Thoracic aorta (tissue), 2 donors: ENCODE measurements at places on chromosomes 7 and 10. TPM values are rescaled to one million over a fixed set of nuclear protein-coding genes. Genes with fewer than 3 reads are reported as not detected.

- DNase-seq, result no peak
Measured at GRCh38 chr10:62690703-62691102, 113.8 kb upstream of the ADO start.

DNA sequence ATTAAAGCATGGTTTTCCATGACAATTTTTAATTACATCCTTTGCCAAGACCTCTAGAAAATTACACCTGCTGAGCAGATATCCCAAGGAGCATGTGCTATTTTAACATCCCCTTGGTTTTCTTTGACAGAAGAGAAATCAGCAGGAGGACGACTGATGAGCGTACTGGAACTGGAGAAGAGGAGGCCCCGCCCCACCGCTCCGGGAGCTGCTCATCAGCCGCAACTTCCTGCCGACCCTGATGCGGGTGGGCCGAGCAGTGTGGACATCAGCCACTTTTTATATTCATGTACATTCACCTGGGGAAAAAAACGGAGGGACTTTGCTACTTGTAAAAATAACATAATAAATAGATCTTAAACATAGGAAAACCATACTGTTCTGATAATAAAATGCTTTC, 54.2 kb downstream of the CDC123 start:
- no peak for DNase-seq

DNA sequence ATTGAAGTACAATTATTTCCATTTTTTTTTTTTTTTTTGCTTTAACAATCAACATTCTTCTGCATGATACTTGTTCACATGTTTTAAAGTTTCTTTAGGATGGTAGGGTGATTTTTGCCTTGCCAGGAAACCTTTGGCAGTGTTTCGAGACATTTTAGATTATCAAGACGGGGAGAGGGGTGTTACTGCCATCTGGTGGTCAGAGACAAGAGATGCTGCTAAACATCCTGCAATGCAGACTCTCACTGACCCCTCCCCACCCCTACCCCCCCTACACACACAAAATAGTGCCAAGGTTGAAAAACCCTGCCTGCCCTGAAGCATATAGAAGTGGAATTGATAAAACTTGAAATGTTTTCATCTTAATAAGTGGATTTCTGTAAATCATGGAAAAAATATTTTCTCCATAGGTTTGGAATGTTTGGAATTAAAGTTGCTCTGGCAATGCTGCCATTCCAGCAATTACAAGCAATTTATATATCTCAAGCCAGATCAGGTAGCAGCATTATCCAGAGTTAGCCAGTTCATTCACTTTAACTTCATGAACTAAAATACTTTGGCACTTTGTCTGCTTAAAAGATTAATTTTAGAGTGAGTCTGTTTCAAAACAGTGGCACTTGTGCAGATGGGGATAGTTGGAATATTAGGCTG, 62.1 kb downstream of the SDHAF3 start:
- DNase-seq, result no peak

DNA sequence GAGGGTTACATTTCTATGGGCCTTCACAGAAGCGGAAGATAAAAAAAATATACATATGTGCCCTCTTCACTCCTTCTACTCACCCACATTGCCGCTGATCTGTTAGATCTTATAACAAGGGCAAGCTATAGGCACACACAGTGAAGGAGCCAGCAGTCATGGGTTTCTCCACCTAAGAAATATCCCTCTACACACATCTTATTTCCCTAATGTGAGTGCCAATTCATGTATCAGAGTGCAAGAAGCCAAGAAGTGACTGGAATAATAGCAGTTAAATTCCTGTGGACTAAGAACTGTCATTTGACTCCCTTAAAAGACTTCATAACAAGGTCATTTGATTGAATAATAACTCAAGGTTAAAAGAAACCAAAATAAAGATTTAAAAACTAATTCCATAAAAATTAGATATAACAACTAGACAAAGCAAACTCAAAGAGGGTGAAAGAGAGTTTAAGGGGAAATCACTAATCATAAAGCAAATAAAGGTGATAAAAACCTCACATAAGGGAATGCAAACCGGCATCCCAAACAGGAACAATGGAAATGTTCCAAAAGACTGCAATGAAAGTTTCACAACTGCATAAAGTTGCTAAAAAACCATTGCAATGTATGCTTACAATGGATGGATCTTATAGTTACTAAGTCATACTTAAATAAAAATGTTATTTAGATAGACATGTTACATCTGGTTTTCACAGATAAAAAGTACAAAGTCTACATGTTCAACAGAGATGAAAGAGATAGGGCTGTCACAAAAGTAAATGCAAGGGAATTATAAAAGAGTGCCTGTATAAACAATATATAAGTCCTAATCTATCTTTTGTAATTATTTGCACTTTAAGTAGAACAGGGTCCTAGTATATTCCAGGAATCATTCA, 42.8 kb downstream of the ARHGAP21 start:
- no peak for DNase-seq

DNA sequence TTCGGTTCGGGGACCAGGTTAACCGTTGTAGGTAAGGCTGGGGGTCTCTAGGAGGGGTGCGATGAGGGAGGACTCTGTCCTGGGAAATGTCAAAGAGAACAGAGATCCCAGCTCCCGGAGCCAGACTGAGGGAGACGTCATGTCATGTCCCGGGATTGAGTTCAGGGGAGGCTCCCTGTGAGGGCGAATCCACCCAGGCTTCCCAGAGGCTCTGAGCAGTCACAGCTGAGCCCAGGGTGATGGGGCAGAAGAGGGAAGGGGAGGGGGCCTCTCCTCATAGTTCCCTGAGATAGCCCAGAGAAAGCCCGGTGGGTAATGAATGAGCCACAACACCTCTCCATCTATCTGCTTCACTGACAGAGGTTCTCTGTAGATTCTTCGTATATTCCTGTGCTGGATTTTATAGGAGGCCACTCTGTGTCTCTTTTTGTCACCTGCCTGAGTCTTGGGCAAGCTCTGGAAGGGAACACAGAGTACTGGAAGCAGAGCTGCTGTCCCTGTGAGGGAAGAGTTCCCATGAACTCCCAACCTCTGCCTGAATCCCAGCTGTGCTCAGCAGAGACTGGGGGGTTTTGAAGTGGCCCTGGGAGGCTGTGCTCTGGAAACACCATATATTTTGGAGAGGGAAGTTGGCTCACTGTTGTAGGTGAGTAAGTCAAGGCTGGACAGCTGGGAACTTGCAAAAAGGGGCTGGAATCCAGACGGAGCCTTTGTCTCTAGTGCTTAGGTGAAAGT, 16.4 kb downstream of the PRSS2 start:
- DNase-seq, result no peak

DNA sequence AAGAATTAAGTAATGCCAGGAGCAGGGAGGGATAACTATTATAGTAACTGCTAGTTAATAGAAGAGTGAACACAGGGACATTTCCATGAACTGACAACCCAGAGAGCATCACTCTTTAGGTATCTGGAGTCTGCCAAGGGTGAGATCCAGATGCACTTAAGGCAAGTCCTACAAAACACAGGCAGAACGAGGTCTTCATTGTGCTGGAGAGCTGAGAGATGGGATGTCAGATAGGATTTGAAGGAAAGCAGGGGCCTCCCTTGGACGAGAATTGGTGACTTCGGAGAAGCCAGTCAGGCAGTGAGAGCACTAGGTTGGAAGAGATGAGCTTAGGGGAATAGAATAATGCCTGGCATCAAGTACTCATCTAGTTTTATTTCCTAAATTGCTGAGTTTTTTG, 684.5 kb downstream of the GATA3 start:
- no peak for DNase-seq

DNA sequence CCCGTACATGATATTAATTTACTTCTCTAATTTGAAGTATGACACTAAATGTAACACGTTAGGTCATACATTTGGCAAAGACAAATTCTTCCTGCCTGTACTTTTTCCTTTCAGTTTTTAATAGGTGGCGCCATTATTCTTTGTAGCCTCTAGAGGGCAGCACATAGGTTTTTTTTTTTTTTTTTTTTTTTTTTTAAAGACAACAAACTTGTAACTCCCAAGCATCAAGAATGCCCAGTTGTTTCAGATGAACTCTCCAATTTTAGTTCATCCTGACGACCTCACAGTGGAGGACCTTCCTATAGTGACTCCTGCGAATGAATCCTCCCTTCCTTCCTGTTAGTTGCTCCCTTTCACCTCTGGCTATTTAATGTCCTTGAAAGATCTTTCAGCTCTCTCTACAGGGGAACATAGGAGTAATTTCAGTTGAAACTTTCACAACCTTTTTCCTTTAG, 139.3 kb upstream of the HDAC9 start:
- DNase-seq, result no peak

DNA sequence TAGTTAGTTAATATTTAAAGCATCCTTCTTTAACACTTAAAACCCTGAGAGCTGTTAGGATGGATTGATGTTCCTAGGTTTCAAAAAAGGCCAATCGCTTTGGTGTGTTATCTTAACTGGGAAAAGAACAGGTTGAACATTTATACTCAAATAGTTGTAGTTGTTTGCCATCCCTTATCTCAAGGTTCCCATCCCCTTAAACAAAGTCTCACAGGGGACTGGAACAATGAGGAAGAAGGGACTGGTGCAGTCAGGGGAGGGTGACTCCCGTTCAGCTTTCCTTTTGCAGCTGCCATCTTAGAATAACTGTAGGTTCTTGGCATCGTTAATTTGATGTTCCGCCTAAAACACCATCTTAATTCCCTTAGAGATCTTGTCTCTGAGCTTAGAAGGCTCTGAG, 2.6 kb upstream of the KBTBD2 start:
- DNase-seq, result no peak

- no peak for DNase-seq
Measured at GRCh38 chr10:104076743-104077160, 8.9 kb downstream of the COL17A1 start.

DNA sequence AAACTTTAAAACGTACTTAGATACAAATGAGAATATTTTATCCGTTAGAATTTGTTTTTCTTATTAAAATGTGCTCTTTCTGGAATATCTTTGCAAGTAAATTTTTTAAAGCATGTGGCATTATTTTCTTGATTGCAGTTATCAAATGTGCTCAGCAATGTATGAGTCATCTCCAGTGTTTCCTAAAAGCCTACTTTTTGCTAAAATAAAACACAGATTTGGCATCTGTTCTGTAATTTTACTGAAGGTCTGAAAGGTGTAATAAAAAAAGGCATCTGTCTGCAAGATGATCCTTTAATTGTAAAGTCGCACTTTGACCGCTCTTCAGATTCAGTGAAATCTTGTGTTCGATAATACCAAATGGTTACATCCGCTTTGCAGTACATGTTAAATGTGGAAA, 3.4 kb downstream of the GNAT3 start:
- no peak for DNase-seq

GRCh38 chr10:65284495-65285041, 1641.3 kb upstream of the LRRTM3 start:
- DNase-seq, result no peak

- DNase-seq, result no peak
Measured at GRCh38 chr10:97115846-97116245, 69.9 kb downstream of the SLIT1 start.

GRCh38 chr10:1462994-1463633, 274.2 kb downstream of the ADARB2 start:
- DNase-seq, result no peak

DNA sequence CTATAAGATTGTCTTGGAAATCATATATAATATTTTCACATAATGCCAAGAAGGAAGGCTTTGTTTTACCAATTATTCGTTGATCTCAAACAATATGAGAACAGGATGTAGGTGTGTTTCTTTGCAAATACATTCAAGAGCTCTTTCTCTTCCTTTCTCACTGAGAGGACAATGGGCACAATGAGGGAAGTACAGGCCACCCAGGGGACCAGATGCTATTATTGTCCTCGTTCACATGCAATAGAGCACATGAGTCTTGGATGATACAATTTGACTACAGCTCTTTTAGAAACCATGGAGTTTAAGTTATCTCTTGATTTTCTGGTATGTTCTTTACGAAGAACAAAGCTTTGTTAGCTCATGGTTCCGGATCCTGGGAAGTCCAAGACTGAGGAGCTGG, 323.7 kb upstream of the KLF6 start:
- no peak for DNase-seq

- no peak for DNase-seq
Measured at GRCh38 chr7:10104292-10104691, 869.4 kb upstream of the PHF14 start.

DNA sequence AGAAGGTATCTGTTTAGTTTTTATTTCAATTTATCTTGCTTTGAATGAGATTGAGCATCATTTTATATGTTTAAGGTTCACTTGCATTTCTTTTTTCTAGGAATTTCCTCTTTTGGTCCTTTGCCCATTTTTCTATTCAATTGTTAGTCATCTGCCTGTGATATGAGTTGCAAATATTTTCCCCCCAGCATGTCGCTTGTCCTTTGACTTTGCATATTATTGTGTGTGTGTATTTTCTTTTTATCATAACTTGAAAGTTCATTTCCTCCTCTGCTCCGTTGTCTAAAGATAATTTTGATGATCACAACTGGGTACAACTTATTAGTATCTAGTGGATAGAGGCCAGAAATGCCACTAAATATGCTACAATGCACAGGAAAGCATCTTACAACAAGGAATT, 132.7 kb upstream of the MDFIC start:
- no peak for DNase-seq

DNA sequence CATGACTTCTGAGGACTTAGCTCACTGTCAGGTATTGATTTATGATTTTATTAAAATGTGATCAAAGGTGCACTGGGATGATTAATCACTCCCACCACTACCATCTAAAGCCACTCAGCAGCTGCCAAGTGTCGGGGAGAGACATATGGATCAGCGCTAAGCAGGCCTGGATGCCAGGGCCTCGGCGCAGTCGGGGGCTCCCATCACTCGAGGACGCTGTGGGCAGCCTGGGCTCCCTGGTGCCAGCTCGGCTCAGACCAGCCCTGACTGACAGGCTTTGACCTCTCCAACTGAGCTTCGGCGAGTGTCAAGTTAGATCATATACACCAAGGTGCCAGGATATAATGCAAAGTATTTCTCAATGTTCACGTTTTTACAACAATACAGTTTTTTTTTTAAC, 267.7 kb downstream of the ACTR3B start:
- DNase-seq, result no peak

GRCh38 chr10:17993361-17993760, 41.6 kb downstream of the SLC39A12 start:
- no peak for DNase-seq

- DNase-seq, result no peak
Measured at GRCh38 chr7:27651702-27652101, 11.0 kb downstream of the HIBADH start.

GRCh38 chr7:106824458-106824857, 40.6 kb upstream of the PIK3CG start:
- no peak for DNase-seq

- no peak for DNase-seq
Measured at GRCh38 chr10:3424111-3424851, 251.7 kb upstream of the PITRM1 start.

DNA sequence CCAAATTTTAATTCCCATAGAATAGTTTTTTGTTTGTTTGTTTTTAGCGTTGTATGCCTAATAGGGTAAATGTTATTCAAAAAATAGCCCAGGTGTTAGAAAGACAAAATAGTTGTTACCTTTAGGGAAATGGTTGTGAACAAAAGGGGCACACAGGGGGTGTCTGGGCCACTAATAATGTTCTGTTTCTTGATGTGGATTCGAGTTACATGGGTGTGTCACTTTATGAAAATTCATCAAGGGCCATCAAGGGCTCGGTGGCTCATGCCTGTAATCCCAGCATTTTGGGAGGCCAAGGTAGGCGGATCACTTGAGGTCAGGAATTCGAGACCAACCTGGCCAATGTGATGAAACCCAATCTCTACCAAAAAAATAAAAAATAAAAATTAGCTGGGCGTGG, 531.8 kb upstream of the C7orf33 start:
- DNase-seq, result no peak

Gene MMRN2
- 55.0 TPM for total RNA-seq

Gene CALHM3
- total RNA-seq, result not detected

Gene ARID5B
- 80.4 TPM for total RNA-seq

Gene UPK3B
- total RNA-seq, result 3.9 TPM

Gene RBM20
- total RNA-seq, result 7.8 TPM

Gene LIPA
- total RNA-seq, result 44.2 TPM

Gene MAGI2
- 18.3 TPM for total RNA-seq

Gene CLDN3
- not detected for total RNA-seq

Gene IL2RA
- total RNA-seq, result 48.2 TPM
